ENCODE measurements at places on chromosomes 6 and 20. TPM values are rescaled to one million over a fixed set of nuclear protein-coding genes. Genes with fewer than 3 reads are reported as not detected.

The OR2H1 gene
- not detected for polyA plus RNA-seq

The TP53TG5 gene
- not detected for polyA plus RNA-seq

The MAFB gene
- polyA plus RNA-seq: 53.2 TPM

The IL17A gene
- polyA plus RNA-seq: not detected

The CABLES2 gene
- polyA plus RNA-seq: 2.0 TPM

The BNIP5 gene
- not detected for polyA plus RNA-seq

The C6orf47 gene
- 22.6 TPM for polyA plus RNA-seq

The C6orf15 gene
- not detected for polyA plus RNA-seq

The SRC gene
- polyA plus RNA-seq: 10.1 TPM

The CPNE5 gene
- polyA plus RNA-seq: 9.5 TPM

The COL19A1 gene
- polyA plus RNA-seq: 1.2 TPM

The GPLD1 gene
- 0.32 TPM for polyA plus RNA-seq

Measured in spleen (tissue), 13 donors.